Activated T-helper 1 cell treated with anti-CD3 and anti-CD28 coated beads, Interleukin-12 subunit alpha, Interleukin-12 subunit beta, Interleukin-2, Interleukin-4 antibody, amounts not matched to agents 30 ng/mL and 10 ng/mL and 1 ng/mL, durations not matched to agents 14 hours and 24 hours and 36 hours (primary cell): ENCODE measurements at places on chromosomes 7 and 10.

GRCh38 chr7:47514367-47514766, 67.5 kb downstream of the TNS3 start:
- DNase-seq: no peak

GRCh38 chr7:87325576-87326370, 19.7 kb upstream of the CROT start:
- no peak for DNase-seq

- DNase-seq: no peak
These were observed 10.2 kb downstream of the FBXW4 start for GRCh38 chr10:101684782-101685181.

GRCh38 chr10:126917375-126917774, 12.1 kb downstream of the DOCK1 start:
- no peak for DNase-seq

- no peak for DNase-seq
These were observed 17.0 kb downstream of the ITIH5 start for GRCh38 chr10:7649673-7650300.

GRCh38 chr10:46516660-46517416, 39.6 kb downstream of the GPRIN2 start:
- no peak for DNase-seq

DNA sequence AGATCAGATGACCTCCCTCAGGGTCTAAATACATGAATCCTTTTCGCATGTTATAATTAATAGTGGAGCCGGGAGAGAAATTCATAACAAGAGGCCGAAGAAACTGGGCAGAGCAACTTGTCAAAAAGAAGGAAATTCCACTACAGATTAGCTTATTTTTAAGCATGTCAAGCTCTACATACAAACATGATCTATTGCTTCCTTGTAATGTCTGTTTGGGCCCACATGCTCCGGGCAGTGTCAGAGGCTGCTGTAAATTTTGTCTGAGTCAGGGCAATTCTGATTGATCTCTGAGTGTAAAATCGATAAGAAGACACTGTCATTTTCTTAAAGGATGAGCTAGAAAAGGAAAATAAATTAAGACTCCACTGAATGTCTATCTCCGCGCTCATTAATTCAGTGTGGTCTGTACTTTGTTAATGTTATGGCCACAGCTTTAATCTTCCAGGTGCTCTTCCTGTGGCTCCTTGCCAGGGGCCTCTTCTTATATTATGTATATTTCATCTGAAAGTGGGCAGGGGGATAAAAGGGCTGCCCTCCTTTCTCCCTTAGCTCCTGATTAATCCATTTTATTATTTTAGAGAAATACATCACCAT, 194.1 kb upstream of the SP8 start:
- no peak for DNase-seq

DNA sequence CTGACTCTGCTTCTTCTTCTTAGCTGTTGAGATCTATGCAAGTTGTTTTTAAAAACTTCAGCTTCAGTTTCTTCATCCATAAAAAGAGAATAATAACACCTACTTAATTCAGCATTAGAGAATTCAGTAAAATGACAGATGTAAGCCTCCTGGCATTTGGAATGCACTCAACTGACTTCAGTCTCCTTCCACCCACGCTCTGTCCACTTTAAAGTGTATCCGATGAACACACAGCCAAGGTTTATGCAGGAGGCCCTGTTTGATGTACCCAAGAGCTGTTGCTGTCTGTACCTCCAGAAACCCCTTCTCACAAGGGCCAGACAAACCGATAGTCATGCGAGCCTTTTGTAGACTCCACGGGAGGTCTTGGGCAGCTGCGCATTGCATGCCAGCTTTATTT, 27.1 kb upstream of the SLC35B4 start:
- no peak for DNase-seq

DNA sequence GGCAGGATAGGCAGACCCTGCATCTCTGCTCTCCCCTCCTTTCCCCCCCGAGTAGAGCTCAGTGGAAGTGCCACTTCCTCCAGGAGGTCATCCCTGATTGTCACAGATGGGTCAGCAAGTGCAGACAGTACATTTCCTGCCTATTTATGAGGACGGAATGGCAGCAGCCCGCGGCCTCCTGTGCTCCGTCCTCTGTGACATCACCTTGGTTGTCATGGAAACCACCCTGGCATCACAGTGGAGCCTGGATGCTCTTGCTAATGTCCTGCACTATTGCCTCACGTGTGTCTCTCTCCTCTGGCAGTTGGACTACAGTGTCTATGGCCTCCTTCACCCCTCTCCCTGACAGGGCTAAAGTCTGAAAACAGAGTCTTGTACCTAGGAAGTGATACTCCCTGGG, 148.6 kb downstream of the SH3PXD2A start:
- DNase-seq: no peak

DNA sequence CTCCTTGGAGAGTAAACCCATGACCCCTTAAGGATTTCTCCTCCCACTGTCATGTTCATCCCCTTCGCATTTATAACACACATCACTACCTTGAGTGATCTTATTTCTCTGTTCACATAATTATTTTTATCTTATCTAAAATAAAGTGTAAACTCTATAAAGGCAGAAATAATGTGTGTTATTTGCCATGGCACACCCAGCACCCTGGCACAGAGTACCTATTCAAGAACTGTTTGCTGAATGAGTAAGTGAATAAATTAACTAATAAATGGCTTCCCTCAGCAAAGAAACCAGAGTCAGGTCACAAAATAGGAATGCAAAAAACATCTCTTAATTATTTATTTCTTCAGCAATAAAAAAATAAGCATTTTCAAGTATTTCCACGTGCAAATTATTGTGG, 330.3 kb upstream of the GHITM start:
- no peak for DNase-seq

DNA sequence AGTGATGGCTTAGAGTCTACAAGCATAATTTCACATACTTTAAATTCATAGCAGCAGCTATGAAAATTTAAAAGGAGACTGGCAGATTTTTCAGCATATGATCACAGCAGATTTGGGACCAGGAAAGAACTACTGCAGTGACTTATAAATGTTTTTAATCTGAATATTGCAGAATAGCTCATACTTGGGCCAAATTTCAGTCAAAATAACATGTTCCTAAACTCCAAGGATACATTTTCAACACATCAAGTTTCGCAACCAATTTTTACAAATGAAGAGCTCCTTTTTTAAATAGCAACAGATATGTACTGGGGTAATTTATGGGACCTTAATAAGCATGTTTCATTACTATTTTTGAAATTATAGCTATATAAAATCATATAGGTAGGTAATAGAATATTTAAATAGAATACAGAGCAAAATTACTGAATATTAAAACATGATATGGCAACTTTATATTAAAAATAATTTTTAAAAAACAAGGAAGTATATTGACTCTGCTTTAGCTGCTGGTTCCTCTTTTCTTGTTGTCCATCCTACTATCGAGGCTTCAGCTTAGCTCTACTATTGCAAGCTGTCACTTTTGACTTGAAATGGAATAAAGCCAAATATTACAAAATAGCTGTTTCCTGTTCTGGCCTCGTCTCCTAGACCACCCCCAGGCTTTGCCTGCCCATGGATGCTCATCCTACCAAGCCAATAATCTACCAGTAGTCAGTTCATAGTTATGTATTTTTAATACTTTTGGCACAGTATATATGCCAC, 123.1 kb downstream of the NRBF2 start:
- DNase-seq: no peak

- no peak for DNase-seq
These were observed 445.8 kb downstream of the AUTS2 start for GRCh38 chr7:70044064-70044463.

- no peak for DNase-seq
These were observed 19.9 kb upstream of the HOXA13 start for GRCh38 chr7:27219821-27220220.

DNA sequence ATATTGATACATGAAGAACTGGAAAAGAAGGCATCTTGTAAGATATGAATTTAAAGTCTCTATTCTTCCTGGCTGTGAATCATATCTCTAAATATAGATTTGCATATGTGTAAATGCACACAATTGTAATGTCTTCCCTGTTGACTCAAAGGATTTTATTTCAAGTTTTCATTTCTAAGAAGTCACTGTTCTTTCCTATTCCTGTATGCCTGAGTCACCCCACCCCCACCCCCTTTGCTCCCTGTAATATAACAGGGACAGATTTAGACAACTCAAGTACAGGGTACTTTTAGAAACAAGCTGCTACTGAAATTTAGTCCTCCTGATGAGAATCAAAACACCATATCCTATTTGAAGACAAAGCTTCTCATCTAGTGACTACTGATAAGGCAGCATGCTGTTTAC, 43.0 kb upstream of the HECTD2 start:
- no peak for DNase-seq

DNA sequence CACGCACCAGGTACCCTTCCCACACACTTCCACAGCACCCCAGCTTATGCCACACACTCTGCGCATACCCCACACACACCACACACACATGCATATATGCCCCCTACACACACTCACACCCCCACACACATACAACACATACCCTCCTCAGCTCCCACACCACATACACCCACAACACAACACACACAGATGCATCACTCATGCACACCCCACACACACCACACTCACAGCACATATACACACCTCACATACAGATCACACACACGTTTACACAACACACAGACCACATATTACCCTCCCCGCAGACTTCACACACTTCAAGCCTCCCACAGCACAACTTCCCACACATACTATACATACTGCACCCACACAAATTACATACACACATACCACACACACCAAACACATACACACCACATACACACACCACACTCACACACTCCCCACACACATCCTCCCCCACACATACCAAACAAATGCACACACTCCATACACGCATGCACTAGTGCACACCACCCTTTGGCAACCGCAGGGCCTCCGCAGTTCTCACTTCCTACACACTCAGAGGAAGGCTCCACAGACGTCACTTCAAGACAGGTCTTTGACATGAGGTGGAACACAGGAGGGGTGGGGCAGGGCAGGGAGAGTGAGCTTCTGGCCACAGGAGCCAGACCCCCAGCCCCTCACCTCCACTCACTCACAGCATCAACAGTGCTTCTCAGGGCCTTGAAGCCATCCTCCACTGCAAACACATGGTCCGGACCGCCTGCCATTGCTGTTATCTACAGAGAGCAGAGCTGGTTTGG, 18.5 kb upstream of the ANTXRL start:
- DNase-seq: peak; percentile 34

- no peak for DNase-seq
These were observed 202.1 kb downstream of the PRPF18 start for GRCh38 chr10:13788711-13789447.

- DNase-seq: no peak
These were observed 132.6 kb downstream of the SLC25A13 start for GRCh38 chr7:96189129-96189820.

DNA sequence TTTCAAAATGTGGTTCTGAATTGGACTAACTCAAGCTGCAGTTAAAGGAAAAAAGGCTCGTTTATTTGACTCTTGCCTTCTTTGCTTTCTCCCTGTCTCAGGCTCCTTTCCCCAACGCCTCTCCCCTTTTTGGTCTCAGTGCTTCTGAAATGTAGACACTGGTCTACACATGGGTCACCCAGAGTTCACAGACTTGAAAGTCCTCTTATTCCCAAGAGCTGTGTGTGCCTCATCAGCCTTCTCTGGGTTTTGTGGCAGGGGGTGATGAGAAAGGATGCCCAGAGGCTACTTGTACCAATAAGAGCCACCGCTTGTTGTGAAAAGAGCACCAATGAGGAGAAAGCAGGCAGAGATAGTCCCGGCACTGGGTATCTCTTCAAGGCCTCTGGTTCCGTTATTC, 125.7 kb downstream of the BICC1 start:
- no peak for DNase-seq

GRCh38 chr7:148014541-148014940, 576.0 kb upstream of the C7orf33 start:
- DNase-seq: no peak

DNA sequence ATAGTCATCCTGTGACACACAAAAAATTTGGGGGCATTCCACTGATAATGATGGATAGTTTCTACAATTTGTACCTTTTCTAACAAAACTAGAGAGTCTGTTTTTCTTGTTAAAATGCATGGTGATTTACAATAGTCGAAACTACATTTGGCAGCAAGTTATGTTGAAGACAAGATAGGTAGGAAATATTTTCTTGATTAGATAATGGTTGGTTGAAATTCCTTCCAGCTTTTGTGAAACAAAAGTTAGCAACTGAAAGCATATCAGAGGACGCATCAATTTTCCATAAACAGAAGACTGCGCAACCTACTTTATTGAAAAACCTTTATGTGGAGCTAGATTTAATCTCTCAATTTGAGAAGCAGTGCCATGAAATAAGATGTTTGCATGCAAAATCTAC, 155.8 kb upstream of the GLI3 start:
- no peak for DNase-seq
